ENCODE measurements at places on chromosomes 5 and 9. TPM values are rescaled to one million over a fixed set of nuclear protein-coding genes. Genes with fewer than 3 reads are reported as not detected.

Gene ADAMTSL2
- total RNA-seq, result not detected

Gene NIPBL
- 62.4 TPM for total RNA-seq

Gene PTBP3
- 101 TPM for total RNA-seq

Gene RELL2
- 19.5 TPM for total RNA-seq

Gene PCDHB12
- total RNA-seq, result not detected

Gene CDC20B
- not detected for total RNA-seq

Gene PDCD1LG2
- 1.4 TPM for total RNA-seq

Gene NSG2
- not detected for total RNA-seq

Gene MAP1B
- not detected for total RNA-seq

Gene CSF2
- total RNA-seq, result 1,648 TPM

Gene PCDHGA3
- total RNA-seq, result not detected

Gene IFNA2
- not detected for total RNA-seq

Gene F2RL1
- 0.26 TPM for total RNA-seq

Gene IFNA6
- total RNA-seq, result not detected

Gene ARAP3
- 7.2 TPM for total RNA-seq

Gene MYMK
- not detected for total RNA-seq

Gene PCDHB10
- not detected for total RNA-seq
